ENCODE measurements at places on chromosomes 1 and 21.

GRCh38 chr21:24171736-24172135, 1435.5 kb downstream of the MRPL39 start:
- DNase-seq, result no peak

DNA sequence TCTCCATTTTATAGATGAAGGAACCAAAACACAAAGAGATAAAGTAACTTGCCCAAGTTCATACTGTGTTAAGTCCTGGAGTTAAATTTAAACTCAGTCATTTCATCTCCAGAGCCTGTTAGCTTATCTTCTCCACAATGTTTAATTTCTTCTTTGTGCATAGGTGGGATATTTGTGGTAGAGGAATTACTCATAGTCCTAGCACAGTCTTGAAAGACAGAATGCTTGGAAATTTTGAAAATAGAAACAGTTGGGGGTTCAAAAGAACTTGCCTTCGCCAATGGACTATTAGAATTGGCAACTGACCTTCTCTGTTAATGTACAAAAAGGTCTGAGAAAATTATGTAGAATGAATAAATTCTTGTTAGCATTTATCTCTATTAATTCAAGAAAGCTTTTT, 832.0 kb upstream of the PRMT6 start:
- DNase-seq, result no peak

GRCh38 chr1:206793620-206794019, 21.3 kb upstream of the IL10 start:
- no peak for DNase-seq

DNA sequence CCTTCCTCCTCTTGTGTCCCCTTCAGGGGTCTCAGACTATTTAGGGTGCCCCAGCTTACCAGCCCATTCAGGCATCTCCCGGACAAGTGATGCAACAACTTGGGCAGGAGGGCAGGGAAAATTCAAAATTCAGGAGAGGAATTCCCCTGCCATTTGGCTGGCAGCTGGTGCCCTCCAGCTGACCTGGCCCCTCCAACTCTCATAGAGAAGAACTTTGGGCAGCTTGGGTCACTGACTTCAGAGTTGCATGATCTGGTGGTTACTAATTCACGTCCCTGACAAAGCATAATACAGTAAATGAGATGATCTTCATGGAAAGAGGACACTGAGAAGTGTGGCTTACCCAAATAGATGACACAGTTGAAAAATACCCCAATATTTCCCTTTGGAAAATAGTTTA, at the start of gene FCAMR:
Gene FCAMR, minus strand, starts transcription at position 15 of the 400 bp plus-strand sequence. CDS start 335 bp downstream, outside the sequence.
- DNase-seq, result no peak

GRCh38 chr1:35706846-35707600, 11.7 kb downstream of the C1orf216 start:
- DNase-seq, result peak; percentile 51

- no peak for DNase-seq
Observed at GRCh38 chr1:62281922-62282555, 37.2 kb downstream of the KANK4 start.

Data from effector memory CD8-positive, alpha-beta T cell (primary cell).